ENCODE measurements at places on chromosomes 16 and 17.

GRCh38 chr17:72602517-72603419 lies 481.9 kb downstream of the SOX9 start:
- DNase-seq = peak; percentile 39

DNA sequence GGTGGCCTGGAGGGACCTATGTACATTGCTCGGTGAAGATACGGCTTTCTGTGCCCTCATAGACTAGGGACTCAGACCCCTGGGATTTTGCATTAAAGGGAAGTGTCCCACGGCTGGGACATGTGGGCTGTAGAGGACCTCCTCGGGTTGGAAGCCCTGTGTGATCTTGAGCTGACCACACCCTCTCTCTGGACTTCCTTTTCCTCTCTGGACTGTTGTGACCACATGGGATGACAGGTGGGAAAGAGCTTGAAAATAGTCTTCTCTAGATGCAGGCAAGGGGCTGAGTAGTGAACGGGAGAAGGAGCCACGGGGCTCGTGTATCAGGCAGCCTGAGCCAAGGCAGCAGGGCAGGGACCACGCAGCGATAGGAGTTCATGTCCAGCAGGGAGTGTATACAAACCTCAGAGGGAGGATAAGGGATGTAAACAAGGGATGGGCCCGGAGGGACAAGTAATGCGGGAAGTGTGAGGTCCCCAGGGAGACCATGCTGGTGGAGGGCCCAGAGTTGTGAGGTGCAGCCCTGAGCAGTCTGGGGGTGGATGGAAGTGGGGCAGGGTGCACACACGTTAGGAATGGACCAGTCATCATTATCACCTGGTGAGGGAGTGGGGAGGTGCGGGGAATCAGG lies 4.5 kb upstream of the SLC4A1 start:
- DNase-seq = no peak

DNA sequence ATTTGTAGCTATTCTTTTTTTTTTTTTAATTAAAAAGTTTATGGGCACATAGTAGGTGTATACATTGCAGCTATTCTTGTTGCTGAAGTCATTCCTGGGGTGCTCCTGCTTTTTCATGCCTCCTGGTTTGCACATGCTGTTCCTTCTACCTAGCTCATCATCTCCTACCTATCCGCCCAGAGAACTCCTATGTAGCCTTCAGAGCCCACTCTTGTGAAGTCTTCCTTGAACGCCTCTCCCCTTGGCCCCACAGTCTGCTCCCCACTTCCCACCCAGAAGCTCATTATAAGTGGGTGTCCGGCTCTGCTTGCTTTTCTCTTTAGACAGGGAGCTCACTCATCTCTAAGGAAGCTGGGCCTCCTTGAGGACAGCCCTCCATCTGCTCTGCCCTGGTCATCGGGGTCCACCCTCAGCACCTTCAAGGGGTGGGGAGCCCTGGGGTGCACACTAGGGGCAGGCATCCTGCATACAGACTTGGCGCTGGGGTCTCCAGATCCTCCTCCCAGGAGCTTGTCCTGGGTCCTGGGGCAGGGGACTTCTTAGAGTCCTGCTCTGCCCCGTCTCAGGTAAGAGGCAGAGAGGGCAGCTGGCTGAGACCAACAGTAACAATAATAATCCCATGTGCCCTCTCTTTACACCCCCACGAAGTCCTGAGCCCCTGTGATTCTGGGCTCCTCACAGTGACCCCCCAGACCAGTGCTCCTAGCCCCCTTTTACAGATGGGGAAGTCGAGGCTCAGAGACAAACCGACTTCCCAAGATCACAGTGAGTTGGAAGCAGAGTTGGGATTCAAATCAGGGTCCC lies 3.5 kb upstream of the B9D1 start:
- no peak for DNase-seq

DNA sequence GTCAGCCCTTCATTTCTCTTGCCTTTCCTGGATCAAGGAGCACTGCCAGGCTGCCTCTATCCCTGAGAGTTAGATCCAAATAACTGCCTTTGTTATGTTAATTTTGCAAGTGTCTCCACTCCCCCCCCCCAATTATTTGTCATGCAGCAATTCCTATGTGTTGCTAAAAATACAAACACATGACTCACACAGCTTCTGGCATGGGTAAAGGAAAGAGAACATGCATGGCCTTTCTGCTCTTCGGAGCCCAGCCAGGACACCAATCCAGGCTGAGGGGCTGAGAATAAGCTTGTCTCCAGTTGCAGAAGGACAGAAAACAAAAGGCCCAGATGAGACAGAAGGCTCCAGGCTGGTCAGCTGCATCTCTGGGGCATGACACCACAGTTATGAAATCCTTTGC lies 148.0 kb upstream of the TNRC6C start:
- no peak for DNase-seq

DNA sequence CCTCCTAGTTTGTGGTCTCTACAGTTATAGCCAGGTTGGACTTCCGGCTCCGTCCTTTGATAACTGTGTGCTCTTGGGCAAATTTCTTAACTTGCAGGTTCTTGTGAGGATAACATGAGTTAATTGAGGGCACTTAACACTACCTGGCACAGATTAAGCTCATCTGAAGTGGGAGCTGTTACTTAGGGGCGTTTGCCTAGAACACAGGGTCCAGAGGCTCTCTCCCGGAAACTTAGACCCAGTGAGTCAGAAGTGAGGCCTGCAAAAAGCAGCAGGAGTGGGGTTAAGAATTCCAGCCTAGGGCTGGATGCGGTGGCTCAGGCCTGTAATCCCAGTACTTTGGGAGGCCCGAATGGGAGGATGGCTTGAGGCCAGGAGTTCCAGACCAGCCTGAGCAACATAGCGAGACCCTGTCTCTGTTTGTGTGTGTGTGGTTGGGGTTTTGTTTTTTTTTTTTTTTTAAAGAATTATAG lies 1.4 kb downstream of the MVP start:
- DNase-seq = no peak

GRCh38 chr17:49845321-49845720 lies 2.5 kb downstream of the TAC4 start:
- no peak for DNase-seq

DNA sequence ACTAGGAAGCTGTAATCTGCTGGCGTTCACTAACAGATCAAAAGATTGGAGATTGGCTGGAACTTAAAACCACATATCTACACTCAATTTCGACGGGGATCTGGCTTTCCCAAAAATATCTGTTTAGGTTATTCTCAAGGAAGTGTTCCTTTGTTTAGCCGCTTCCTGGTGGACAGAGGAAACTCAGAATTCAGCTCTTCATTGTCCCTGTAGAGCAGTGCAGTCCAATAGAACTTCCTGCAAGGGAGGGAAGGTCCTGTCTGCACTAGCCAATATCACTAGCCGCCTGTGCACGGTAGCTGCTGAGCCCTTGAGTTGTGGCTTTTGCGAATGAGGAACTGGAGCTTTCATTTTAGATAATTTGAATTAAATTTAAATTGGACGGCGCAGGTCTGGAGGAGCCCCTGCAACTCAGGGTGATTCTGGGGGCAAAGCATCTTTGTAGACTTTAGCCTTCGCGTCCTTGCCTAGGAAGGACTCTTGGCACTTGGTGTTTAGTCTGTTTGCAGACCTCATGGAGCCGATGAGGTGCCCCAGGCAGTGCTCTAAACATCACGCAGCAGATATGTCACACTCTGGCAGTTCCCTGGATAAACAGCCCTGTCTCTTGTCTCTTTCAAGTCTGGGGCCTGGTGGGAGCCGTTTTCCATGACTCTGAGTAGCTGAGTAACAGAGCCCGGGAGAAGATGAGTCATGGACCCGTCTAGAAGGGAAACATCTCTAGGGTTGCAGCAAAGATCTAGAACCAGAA lies 122.2 kb downstream of the CCDC182 start:
- DNase-seq = no peak

GRCh38 chr16:12661656-12662172 lies 142.0 kb downstream of the CPPED1 start:
- DNase-seq = peak; percentile 74

- no peak for DNase-seq
Observed at GRCh38 chr17:13984956-13985355, 84.3 kb upstream of the COX10 start.

GRCh38 chr17:16923904-16924695 lies 47.8 kb downstream of the TNFRSF13B start:
- no peak for DNase-seq

Data from neuronal stem cell (in vitro differentiated cells).